ENCODE measurements at places on chromosomes 5 and 9. TPM values are rescaled to one million over a fixed set of nuclear protein-coding genes. Genes with fewer than 3 reads are reported as not detected.

Gene SPATA31C1
- total RNA-seq: not detected

Gene LRRC19
- not detected for total RNA-seq

Gene ST8SIA4
- 7.5 TPM for total RNA-seq

Gene CMYA5
- total RNA-seq: 2.0 TPM

Gene PDE6A
- total RNA-seq: 0.11 TPM

Gene PCDH1
- total RNA-seq: 6.3 TPM

Gene CCL28
- 2.0 TPM for total RNA-seq

Gene SLC6A18
- total RNA-seq: not detected
